H54 (cell line): ENCODE measurements at places on chromosomes 13 and 19.

GRCh38 chr13:20442798-20443381 lies 82.8 kb downstream of the CRYL1 start:
- DNase-seq, result no peak

- DNase-seq, result no peak
These were observed 11.7 kb upstream of the TMEM255B start for GRCh38 chr13:113747291-113747833.

- no peak for DNase-seq
These were observed 12.2 kb upstream of the KLK12 start for GRCh38 chr19:51047031-51047335.

- no peak for DNase-seq
These were observed 997 bp upstream of the SAMD4B start for GRCh38 chr19:39341129-39341718.

DNA sequence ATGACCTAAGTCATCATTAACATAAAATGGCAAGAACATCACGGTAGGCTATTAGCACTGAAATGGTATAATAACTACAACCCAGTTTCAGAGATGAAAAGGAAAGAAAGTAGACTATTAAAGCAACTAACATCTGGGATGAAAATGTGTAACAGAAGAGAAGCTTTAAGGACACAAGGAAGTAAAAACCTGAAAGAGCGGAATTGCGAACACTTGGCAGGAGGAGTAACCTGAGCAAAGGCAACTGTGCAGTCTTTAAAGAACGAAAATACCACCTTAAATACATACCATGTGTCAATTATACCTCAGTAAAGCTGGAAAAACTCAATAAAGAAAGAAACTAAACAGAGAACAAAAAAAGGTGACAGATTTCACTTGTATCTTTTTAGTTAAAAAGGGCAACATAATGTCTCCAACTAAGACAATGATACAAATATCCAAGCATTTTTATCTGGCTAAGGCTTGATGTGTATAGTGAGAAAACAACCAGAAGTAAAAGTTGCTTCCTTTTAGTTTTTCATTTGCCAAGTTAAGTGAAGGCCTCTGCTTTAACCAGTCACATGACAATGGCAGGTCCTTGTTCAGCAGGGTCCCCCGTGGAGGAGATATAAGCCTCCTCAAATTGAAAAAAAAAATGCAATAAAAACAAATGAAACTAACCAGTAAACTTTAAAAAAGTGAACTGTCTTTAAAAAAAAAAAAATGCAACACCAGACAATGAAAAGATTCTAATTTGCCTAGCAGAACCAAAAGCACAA lies 11.6 kb downstream of the USP12 start:
- DNase-seq, result no peak

GRCh38 chr19:31377736-31378135 lies 28.5 kb upstream of the TSHZ3 start:
- no peak for DNase-seq

DNA sequence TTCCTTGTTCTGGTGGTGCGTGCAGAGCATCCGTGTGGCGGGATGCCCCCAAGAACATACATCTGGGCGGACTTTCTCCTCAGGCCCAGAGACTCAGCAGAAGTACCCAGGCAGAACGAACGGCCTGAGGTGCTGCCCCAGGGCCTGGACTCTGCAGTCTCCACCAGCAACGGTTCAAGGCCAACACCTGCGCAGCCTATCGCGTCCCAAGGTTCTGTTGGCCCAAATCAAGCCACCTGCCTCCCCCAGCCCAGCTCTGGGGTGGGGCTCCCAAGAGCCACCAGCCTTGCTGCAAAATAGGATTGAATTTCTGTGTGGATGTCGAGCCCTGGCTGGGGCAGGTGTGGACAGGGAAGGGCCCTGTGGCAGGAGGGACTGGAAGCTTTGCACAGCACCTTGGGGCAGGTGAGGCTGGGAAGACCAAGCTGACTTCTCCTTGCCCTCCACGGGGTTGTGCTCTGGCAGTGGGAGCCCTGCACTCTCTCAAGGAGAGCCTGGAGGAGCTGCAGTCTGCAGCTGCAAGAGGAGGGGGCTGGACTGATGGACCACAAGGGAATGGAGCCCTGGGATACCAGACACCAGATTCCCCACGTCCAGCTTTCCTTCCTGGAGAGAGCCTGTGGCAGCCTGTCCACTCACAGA lies 146.9 kb downstream of the ZNF536 start:
- no peak for DNase-seq

DNA sequence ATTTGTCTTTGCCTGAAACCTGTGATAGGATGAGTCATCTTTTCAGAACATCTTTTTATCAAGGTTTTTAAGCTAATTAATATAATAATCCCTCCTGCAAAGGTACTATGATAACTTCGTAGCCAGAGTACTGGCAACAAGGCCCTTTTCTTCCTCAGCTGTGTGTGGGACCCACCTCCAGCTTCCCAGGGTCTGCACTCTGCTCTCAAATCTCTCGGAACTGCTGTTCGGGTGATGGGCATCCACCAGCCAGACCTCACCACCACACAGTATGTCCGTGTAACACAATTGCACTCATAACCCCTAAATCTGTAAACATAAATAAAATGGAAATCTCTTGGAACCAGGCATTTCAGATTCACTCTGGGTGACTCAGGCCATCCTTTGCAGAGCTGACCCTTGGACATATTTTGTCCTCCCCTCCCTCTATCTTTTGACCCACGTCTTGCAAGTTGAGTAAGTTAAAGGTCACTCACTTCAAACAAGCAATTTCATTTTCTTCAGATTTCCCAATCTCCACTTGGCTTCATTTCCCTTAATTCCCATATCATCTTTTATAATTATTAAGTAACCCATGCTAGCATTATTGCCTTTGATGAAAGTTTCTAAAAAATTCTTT lies 29.5 kb downstream of the COL4A1 start:
- DNase-seq, result no peak

DNA sequence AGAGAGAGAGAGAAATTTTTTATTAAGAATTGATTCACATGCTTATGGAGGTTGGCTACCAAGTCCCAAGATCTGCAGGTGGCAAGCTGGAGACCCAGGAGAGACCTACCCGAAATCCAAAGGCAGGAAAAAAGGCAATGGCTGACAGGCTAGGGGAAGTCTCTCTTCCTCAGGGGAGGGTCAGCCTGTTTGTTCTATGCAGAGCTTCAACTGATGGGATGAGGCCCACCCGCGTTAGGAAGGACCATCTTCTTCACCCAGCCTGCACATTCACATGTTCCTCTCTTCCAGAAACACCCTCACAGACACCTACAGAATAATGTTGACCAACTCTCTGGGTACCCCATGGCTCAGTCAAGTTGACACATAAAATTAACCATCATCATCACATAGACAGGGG lies 65.3 kb upstream of the SERP2 start:
- DNase-seq, result no peak

DNA sequence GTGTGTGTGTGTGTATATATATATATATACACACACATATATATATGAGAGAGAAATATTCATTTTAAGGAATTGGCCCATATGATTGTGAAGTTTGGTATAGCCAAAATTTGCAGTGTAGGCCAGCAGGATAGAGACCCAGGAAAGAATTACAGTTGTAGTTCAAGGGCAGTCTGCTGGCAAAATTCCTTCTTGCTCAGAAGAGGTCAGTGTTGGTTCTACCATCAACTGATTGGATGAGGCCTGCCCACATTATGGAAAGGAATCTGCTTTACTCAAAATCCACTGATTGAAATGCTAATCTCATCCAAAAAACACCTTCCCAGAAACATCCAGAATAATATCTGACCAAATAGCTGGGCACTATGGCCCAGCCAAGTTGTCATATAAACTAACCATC lies 24.0 kb downstream of the RNF6 start:
- DNase-seq, result no peak

GRCh38 chr19:5152767-5153532 lies 184.0 kb downstream of the KDM4B start:
- DNase-seq, result no peak

GRCh38 chr19:4908781-4909155 lies 533 bp upstream of the UHRF1 start:
- DNase-seq, result no peak

- DNase-seq, result no peak
These were observed 36.8 kb downstream of the SERP2 start for GRCh38 chr13:44410328-44410859.

GRCh38 chr13:20192158-20192835 lies 441 bp downstream of the GJB2 start:
- no peak for DNase-seq

DNA sequence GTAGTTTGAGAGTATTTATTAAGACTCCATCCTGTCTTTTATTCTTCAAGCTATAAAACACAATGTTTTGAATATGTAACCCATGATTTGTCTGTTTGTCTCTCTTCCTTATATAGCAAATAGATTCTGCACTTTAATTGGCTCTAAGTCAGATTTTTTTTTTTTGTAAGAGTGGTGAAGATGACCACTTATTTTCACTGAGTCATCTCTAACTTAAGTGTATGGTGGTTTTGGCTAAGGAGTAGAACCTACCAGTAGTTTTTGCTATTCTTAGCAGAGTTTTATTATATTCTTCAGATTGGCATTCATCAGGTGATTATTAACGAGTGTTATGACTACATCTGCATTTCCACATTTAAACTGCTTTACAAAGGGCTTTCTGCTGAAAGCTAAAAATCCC lies 194.7 kb downstream of the LMO7 start:
- DNase-seq, result no peak

DNA sequence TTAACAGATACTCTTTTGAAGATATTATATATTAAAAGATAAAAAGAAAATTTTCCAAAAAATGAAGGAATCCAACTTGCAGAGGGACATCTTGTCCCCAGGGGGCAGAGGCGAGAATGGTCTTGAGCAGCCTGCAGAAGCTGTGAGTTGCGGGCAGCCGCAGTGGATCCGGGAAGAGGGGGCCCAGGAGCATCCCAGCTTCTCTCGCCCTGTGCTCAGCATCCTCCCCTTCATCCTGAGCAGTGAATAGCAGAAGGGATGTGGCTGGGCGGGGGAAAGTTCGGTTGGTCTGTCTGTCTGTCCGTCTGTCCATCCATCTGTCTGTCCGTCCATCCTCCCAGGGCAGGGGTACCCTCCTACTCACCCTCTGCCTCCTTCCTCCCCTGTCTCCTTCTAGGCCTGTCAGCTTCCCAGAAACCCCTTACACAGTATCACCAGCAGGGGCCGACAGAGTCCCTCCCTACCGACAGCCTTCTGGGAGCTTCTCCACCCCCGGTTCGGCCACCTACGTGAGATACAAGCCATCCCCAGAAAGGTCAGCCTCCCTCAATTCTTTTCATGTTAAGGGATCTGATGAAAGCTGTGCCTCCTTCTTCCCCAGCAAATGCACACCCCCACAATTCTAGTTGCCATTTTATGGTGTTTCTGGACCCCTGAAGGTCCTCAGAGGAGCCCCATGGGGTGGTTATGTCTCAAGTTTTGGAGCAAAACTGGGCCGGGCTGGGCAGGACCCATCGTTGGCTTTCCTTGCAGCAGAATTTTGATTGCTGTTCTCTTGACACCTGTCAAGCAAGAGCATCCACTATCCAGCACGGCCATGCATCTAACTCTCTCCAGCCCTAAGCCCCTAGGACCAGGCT lies 81.6 kb downstream of the DPF1 start:
- DNase-seq, result peak; percentile 79

DNA sequence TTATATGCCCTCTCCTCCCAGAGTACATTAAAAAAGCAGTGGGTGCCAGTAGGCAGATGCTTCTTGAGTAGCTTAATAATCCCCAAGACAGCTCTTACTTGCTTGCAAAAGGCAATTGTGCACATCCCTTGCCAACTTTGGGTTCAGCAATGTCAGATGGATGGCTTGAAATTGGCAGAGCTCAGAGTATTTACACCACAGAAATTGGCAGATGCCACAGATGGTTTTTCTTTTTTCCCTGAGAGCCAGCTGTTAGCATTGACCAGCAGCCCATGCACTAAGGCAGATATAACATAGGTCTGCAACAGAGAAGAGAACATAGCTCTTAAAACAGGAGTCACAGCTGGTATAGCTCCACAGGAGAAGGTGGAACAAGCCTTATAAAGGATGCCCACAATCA lies 18.4 kb upstream of the RNASEH2B start:
- DNase-seq, result no peak

DNA sequence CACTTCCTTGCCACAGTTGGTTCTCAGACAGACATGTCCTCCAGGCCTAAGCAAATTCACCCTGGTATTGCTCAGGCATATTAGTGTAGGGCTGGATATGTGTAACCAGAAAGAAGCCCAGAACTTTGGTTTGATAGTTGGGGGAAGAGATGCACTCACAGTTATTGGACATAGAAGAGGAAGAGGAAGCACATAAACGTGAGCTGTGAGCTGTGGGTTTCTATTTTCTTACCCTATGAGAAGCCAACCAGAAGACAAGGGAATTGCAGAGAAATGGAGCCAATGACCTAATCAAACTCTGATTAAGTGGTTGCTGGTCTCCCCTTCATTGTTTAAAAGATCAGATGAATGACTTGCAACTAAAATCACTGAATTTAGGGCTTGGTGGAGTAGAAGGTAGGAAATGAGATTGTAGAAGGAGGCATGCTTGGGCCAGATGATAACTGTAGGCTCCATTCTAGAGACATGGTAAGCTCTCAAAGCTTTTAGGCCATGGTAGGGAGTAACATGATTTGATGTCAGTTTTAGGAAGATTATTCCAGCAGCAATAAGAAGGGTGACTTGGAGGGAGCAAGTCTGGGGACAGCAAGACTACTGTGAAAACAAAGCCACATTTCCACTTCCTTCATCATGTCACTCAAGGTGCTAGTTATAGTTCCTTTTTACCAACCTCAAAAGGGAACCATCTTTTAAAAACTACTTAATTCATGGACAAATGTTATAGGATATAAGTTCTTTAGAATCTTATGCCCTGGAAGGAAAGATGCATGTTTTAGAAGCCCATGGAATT lies 24.1 kb upstream of the WDFY2 start:
- DNase-seq, result no peak
